Stimulated activated CD4-positive, alpha-beta T cell treated with anti-CD3 and anti-CD28 coated beads, Interleukin-15, amount 100 ng/mL, for 1 hour (primary cell): ENCODE measurements at places on chromosomes 4 and X.

DNA sequence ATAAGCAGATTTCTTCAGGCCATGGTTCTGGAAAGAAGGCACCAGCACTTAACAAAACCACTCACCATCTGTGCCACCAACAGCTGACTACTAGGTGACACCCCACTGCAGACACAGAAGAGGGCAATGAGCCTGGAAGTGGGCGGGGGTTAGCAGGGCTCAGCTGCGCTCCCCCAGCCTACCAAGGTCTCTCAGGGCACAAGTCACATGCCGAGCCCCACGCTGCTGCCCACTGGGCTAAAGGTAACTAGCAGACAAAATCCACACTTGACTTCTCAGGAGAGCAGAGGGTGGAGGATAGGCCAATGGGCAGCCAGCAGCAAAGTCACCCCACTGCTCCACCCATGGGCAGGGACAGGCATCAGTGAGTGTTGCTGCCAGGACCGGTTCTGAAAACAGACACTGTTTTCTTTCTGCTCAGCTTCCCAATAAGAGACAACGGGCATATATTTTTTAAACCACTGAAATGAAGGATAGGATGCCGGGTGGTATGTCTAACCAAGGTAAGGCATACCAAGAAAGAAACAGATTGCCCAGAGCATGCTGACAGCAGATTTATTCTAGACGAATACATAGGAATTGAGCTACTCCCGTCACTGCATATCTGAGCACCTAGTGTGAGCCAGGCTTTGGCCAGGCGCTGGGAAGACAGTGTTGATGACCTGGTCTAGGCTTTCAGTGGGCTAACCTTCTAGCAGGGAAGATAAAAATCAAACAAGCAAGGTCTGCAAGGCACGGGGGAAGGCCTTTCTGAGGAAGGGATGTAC lies 20.1 kb downstream of the ACSL1 start:
- no peak for DNase-seq

DNA sequence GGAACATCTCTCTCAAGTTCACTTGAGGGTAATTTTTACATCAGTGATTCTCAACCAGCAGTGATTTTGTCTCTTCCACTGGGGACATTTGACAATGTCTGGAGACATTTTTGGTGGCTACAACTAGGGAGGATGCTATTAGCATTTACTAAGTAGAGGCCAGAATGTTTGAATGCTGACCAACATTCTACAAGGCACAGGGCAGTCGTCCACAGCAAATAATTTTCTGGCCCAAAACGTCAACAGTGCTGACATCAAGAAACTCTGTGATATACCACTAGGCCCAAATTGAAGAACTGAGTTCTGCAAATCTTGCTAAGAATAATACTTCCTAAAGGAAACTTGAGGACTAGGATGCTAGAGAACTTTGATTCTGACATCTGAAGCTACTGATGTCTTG lies 7.1 kb downstream of the KLKB1 start:
- DNase-seq = no peak

DNA sequence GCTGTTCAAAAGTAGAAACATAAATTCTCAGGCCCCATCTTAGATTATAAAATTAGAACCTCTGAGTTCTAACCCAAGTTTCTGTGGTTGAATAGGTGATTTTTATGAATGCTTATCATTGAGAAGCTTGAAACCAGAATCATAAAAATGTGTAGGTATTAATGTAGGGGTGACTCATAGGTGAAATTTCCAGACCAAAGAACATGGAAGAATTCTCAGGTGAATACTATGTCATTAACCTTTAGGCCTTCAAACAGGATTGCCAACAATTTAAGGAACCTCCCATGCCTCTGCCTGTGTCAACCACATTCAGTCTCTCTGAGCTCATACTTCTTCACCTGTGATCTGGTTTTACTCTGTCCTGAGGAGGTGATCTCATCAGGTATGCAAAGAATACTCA lies 177.8 kb downstream of the NPFFR2 start:
- no peak for DNase-seq

GRCh38 chr4:10007793-10008608 lies 13.3 kb downstream of the SLC2A9 start:
- DNase-seq = no peak

DNA sequence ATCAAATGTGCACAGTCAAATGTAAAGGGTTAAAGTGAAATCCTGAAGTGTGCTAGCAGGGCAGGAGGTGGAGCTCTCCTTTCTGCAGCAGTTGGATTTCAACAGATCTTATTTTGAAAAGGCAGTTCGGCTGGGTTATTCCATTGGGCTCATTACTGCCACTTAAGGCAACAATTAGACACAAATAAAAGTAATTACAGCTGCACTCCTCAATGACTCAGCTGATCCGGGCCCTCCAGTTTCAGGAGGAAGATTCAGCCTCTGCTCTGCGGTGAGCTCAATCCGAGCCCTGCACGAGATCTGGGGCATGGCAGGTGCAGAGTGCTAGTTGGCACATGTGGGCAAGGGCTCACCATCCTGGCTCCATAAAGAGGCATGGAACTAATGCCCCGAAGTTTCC lies 85.4 kb downstream of the PHKA2 start:
- DNase-seq = no peak

- DNase-seq = no peak
Observed at GRCh38 chrX:44178274-44179053, 165.0 kb downstream of the EFHC2 start.
